Activated CD4-positive, alpha-beta memory T cell treated with anti-CD3 and anti-CD28 coated beads for 36 hours (primary cell): ENCODE measurements at places on chromosomes 4 and X.

- DNase-seq: peak; percentile 23
Observed at GRCh38 chr4:122584519-122584918, 36.3 kb downstream of the IL21 start.

DNA sequence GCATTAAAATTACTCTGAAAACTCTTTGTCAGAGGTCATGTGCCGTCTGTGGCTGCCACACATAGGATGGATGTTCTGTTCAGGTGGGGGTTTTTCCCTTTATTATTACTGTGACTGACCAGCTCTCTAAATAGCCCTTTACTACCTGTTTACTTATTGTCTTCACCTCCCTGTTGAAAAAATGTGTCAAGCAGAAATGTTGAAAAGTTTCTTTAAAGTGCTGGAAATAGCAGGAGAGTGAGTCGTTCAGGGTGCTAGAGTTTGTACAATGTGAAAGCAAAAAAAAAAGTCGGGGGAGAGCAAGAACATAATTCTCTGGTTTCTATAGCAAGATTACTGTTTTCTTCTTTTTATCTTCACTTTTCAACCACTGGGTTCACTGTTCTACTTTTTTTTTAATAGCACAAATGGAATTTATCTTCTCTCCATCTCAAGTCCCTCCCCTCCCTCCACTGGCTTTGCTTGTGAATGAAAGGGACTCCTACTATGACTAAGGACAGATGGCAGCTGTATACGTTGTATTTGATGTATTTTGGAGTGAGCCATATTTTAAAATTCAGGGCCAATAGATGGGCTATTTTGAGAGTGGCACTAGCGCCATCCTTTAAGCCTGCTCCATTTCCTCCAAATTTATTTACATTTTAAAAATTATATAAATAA is 33.3 kb downstream of the ARX start:
- no peak for DNase-seq

DNA sequence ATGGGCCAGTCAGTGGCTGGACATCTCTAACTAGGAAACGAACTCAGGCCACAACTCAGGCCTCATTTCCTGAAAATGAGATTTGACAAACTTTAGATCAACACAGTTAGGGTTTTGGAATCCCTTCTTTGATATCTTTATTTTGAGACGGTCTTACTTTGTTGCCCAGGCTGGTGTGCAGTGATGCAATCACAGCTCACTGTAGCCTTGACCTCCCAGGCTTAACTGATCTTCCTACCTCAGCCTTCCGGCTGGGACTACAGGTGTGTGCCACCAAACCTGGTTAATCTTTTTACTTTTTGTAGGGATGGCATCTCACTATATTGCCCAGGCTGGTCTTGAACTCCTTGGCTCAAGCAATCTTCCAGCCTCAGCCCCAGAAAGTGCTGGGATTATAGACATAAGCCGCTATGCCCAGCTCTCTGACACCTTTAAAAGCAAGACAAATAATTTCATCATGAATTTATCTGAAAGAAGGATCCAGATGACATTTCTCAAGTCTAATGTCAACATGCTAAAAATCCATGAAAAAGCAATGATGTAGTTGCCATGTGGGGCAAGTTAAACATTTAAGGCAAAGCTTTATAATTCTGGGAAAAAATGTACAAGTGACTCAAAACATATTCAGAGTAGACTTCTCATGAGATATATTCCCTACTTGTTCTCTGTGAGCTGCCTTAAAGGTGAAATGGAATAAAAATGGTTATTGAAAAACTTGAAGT is 89.1 kb upstream of the CBR4 start:
- DNase-seq: no peak

GRCh38 chr4:2258091-2259035 is 3.5 kb downstream of the MXD4 start:
- peak; percentile 8 for DNase-seq
